ENCODE measurements at places on chromosomes 6 and 20. TPM values are rescaled to one million over a fixed set of nuclear protein-coding genes. Genes with fewer than 3 reads are reported as not detected.

GRCh38 chr20:15767586-15767985 lies 805.7 kb downstream of the KIF16B start:
- no peaks in the 10 kb centered on the region for H3K36me3 ChIP-seq
- no peak for DNase-seq
- H3K27ac ChIP-seq, result no peak overlapping the region
- H3K4me3 ChIP-seq, result no peak overlapping the region

- H3K27me3 ChIP-seq, result no peaks in the 10 kb centered on the region
- H3K4me3 ChIP-seq, result no peak overlapping the region
- H3K27ac ChIP-seq, result no peak overlapping the region
- no peaks in the 10 kb centered on the region for H3K4me1 ChIP-seq
Measured at GRCh38 chr6:84453499-84453898, 226.1 kb upstream of the CEP162 start.

- H3K4me1 ChIP-seq, result no peaks in the 10 kb centered on the region
- no peak for DNase-seq
- H3K27me3 ChIP-seq, result no peaks in the 10 kb centered on the region
- no peaks in the 10 kb centered on the region for H3K36me3 ChIP-seq
Measured at GRCh38 chr20:16904751-16905150, 156.6 kb downstream of the OTOR start.

- no peaks in the 10 kb centered on the region for H3K4me1 ChIP-seq
- no peak overlapping the region for H3K4me3 ChIP-seq
- H3K27ac ChIP-seq, result no peak overlapping the region
- DNase-seq, result no peak
- H3K27me3 ChIP-seq, result no peaks in the 10 kb centered on the region
- no peaks in the 10 kb centered on the region for H3K36me3 ChIP-seq
Measured at GRCh38 chr20:49210101-49210756, 9.0 kb upstream of the DDX27 start.

The ZKSCAN3 gene
- total RNA-seq, result 4.1 TPM

DNA sequence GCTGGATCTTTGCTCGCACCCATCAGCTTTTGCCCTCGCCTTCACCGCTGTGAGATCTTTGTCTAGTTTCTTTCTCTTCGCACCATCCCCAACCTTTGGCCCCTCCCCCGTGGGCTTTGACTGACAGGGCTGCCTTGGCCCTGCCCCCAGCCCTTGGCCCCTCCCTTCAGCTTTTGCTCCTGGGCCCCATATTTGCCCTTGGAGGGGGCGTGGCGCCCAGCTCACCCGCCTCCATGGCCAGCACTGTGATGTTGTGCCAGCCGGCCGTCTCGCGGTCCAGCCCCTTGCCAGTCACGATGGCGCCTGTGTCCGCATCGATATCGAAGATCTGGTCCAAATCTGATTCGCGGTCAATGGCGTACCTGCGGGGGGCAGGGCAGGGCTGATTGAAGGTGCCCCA lies 81.1 kb downstream of the CD40 start:
- H3K36me3 ChIP-seq, result no peaks in the 10 kb centered on the region
- peaks cover 7% of the 10 kb centered on the region for H3K4me1 ChIP-seq
- H3K4me3 ChIP-seq, result peak overlapping the region; percentile 34
- H3K27me3 ChIP-seq, result peaks cover 96% of the 10 kb centered on the region
- no peak for DNase-seq

The LATS1 gene
- total RNA-seq, result 10.8 TPM

DNA sequence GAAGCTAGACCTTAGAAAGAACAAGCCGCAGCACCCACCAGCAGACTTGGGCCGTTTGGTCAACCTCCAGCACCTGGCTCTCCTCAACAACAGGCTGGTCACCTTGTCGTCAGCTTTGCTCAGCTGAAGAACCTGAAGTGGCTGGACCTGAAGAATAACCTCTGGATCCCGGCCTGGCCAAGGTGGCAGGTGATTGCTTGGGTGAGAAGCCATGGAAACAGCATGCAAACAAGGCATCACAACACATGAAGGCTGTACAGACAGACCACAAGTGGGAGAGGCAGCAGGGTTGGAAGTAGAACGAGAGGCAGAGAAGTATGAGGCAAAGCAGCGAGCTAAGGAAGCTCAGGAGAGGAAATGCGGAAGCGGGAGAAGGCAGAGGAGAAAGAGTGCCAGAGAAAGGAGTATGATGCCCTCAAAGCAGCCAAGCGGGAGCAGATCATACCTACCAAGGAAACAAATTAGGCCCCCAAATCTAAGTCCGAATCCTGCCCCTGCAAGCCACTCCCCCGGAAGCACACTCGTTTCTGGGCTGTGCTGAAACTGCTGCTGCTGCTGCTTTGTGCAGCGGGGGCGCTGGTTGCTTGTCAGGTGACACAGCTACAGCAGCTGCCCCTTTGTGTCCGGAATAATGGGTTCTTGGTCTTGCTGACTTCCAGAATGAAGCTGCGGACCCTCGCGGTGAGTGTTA lies 121.6 kb upstream of the LGSN start:
- DNase-seq, result no peak
- H3K36me3 ChIP-seq, result no peaks in the 10 kb centered on the region
- H3K4me1 ChIP-seq, result no peaks in the 10 kb centered on the region
- H3K27me3 ChIP-seq, result no peaks in the 10 kb centered on the region

DNA sequence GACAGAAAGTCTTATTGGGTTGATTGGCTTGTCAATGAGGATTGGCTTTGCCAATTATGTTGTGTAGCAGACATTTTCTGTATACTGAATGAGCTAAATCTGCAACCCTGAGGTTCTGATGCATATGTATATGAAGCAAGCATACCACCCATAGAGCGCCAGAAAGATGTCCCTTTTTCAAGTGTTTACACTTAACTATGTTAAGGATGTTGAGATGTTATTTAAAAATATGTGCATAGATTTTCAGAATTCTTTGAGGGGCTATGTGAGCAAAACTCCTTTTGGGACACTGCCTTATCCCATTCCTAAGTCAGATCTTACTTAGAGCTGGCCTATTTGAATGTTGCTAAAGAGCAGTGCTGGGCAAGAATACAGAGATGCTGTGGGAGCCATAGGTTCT lies 1.9 kb downstream of the AIG1 start:
- peaks cover 34% of the 10 kb centered on the region for H3K4me1 ChIP-seq
- H3K27ac ChIP-seq, result peak overlapping the region; percentile 96
- no peak overlapping the region for H3K4me3 ChIP-seq
- no peaks in the 10 kb centered on the region for H3K36me3 ChIP-seq
- no peaks in the 10 kb centered on the region for H3K27me3 ChIP-seq
